Heart right ventricle (tissue), 16 donors: ENCODE measurements at places on chromosomes 5 and 9. TPM values are rescaled to one million over a fixed set of nuclear protein-coding genes. Genes with fewer than 3 reads are reported as not detected.

DNA sequence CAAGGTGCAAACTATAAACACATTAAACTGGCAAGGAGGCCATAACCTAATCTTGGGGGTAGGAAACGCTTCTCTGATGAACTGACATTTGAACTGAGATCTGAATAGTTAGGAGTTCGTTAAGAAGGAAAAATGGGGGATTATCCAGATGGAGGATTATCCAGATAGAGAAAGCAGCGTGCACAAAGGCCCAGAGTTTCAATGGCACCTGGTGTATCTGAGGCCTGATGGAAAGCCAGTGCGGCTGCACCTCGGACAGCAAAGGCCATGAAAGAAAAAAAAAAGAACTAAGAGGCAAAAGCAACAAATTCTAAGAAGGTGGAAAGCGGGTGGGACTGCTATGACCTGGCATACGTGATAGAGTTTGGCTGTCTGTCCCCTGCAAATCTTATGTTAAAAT lies 13.0 kb upstream of the CTNNAL1 start:
- no peak for DNase-seq
- H3K4me1 ChIP-seq, result peaks cover 22% of the 10 kb centered on the region
- no peak overlapping the region for H3K27ac ChIP-seq

GRCh38 chr9:135228345-135228982 lies 141.0 kb downstream of the OLFM1 start:
- no peaks in the 10 kb centered on the region for H3K4me1 ChIP-seq
- H3K4me3 ChIP-seq, result no peak overlapping the region
- no peak overlapping the region for H3K27ac ChIP-seq
- H3K36me3 ChIP-seq, result no peaks in the 10 kb centered on the region

DNA sequence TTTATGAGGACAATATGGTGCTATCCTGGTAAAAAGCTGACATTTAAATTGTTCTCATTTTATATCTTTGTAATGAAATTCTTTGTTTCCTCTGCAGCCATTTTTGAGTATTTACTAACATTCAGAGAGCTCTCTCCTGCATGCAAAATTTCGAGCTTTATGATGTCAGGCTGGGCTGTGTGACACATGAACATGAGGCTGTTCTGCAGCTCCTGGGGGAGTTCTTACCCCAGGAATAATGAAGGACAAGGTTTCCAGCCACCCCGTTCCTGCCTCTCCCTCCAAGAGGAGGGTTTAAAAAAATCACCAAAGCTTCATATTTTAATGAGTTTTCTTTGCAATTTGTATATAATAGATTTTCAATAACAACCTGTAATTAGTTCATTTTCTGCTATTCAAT lies 252.4 kb downstream of the HSPA4 start:
- H3K4me3 ChIP-seq, result no peak overlapping the region
- no peak for DNase-seq
- H3K27ac ChIP-seq, result no peak overlapping the region
- no peaks in the 10 kb centered on the region for H3K4me1 ChIP-seq
- peaks cover 9% of the 10 kb centered on the region for H3K27me3 ChIP-seq

DNA sequence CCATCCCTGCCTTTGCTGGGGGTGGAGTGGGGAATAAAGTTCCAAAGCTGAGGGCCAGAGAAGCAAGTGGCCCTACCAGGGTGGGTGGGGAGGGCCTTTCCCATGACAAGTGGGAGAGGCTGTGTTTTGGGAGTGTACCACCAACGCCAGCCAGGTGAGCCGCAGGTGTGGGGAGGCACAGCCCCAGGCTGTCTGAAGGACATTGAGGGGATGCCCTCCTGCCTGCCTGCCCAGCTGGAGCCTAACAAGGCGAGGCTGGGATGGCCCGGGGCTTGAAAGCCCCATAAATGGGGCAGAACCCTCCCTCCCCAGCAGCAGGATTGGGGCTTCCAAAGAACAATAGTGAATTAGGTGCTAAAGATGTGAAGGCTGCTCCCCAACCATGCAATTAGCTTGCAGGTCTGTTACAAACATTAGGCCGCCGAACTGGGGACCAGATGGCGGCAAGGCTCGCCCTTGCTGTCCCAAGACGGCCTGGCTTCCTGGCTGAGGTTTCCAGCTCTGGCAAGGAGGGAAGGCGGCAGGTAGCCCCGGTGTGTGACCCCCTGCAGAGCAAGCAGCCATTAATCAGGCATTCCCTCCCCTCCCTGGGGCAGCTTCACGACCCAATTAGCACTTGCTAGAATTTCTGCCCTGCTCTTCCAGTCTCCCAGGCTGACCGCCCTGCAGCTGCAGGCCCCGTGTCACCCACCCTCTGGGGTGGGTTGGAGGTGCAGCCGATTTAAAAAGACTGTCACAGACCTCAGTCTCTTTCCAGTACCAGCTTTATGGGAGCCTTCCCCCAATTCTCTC lies 42.9 kb downstream of the FGF18 start:
- H3K36me3 ChIP-seq, result no peaks in the 10 kb centered on the region
- H3K27me3 ChIP-seq, result no peaks in the 10 kb centered on the region
- DNase-seq, result no peak
- no peak overlapping the region for H3K27ac ChIP-seq

DNA sequence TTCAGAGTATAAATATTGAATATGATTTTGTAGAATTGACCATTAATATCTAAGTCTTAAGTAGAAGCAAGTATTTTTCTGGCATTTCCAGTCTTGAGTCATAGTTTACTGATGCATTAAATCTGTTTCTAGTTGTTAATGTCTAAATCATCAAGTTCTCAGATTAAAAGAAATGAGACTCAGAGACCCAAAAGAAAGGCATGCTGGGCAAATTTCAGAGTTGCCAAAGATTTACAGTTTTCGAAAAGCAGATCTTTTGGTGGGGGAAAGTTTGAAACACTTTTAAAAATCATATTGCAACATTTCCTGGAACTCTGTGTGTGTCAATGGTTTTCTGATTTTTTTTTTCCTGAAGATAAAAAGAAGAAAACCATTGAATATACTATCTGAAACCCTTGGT lies 60.9 kb downstream of the ANKRD55 start:
- H3K4me3 ChIP-seq, result no peak overlapping the region
- no peaks in the 10 kb centered on the region for H3K27me3 ChIP-seq
- no peaks in the 10 kb centered on the region for H3K36me3 ChIP-seq
- peak overlapping the region; percentile 23 for H3K27ac ChIP-seq
- H3K4me1 ChIP-seq, result no peaks in the 10 kb centered on the region
- no peak for DNase-seq

- no peak for DNase-seq
- H3K27me3 ChIP-seq, result no peaks in the 10 kb centered on the region
- no peak overlapping the region for H3K4me3 ChIP-seq
- H3K36me3 ChIP-seq, result no peaks in the 10 kb centered on the region
Measured at GRCh38 chr5:34687269-34688011, 31.3 kb downstream of the RAI14 start.

- H3K4me3 ChIP-seq, result no peak overlapping the region
- no peaks in the 10 kb centered on the region for H3K27me3 ChIP-seq
- H3K36me3 ChIP-seq, result no peaks in the 10 kb centered on the region
- no peaks in the 10 kb centered on the region for H3K4me1 ChIP-seq
- H3K27ac ChIP-seq, result no peak overlapping the region
Measured at GRCh38 chr9:117180896-117181445, 233.9 kb downstream of the ASTN2 start.

DNA sequence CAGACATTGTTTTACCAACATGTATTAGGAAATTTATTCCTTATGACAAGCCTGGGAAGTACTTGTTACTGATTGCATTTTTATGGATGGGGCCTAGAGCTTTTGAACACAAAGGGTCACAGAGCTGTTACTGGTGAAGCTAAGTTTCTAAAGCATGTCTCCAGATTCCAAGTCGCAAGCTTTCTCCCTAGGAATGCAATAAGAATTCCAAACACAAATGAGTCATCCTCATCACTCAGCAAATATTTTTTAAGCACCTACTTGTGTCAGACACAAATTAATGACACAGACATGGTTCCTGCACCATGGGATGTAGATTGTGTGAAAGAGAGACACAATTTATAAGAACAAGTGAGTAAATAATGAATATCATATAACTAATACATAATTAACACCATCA lies 11.0 kb upstream of the SH3RF2 start:
- DNase-seq, result no peak
- H3K4me3 ChIP-seq, result no peak overlapping the region
- no peaks in the 10 kb centered on the region for H3K4me1 ChIP-seq
- H3K36me3 ChIP-seq, result no peaks in the 10 kb centered on the region
- no peak overlapping the region for H3K27ac ChIP-seq
- H3K27me3 ChIP-seq, result no peaks in the 10 kb centered on the region

DNA sequence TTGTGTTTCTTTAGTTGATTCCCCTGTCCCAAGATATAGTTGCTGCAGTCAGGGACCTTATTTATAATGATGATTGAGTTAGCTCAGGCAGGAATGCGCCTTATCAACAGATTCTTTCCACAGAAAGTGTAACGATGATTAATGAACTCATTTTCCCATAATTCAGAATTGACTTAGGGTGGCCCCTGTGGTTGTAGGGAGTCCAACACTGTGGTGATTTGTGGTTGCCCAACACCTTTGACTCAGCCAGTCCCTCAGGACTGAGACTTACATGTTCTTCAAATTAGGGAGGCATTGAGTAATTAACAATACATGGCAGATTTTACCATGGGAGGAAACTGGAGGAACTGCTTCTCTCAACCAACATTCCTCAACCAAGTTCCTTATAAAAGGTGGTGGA lies 221.9 kb downstream of the GABRG2 start:
- H3K27me3 ChIP-seq, result no peaks in the 10 kb centered on the region
- H3K36me3 ChIP-seq, result no peaks in the 10 kb centered on the region
- no peak for DNase-seq
- H3K4me3 ChIP-seq, result no peak overlapping the region

DNA sequence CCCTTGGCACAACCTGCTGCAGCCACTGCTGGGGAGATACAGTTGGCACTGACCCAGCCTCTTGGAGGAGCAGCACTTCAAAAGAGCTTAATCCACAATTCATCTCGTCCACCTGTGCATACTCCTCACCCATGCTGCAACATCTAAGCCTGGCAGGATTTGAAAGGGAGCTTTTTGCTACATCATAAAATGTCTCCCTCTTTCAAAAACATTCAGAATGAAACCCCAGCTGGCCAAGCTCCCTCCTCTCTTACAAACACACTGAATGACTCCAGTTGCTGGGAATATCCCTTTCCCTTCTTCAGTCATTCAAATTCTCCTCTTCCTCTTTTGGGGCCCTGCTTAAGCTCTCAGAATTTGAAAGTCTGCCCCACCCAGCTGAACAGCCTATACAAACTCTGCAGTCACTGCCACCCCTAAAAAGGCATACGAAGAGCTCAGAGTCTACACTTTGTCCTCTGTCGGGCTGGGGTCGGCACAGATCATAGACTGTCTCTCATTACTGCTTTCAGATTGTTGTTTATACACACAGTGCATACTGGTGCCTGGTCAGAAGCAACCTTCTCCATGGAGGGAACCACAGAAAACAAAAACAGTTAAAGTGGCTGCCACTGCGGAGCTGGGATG lies 8.8 kb upstream of the C5orf15 start:
- H3K4me1 ChIP-seq, result peaks cover 23% of the 10 kb centered on the region
- H3K27me3 ChIP-seq, result no peaks in the 10 kb centered on the region
- no peak for DNase-seq
- no peak overlapping the region for H3K4me3 ChIP-seq

DNA sequence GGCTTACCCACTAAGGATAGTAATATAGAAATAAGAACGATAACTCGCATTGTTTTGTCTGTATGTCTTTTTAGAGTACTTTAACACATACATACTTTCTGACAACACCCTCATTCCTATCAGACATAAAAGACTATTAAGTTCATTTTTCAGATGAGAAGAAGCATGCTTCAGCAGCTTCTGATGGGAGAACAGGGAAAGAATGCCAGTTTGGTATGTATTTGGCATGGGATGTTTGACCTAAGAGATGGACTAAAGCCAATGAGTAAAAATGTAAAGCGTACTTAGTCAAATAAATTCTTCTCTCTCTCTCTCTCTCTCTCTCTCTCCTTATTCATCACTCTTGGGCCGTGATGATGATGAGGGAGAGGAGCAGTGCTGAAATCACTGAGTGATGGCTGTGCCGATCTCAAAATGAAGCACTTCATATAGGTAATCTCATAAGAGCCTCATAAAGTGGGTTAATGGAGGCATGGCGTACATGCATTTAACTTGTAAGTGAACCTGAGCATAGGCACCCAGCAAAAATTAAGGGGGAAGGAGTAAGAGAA lies 71.5 kb downstream of the SLIT3 start:
- H3K27ac ChIP-seq, result no peak overlapping the region
- no peaks in the 10 kb centered on the region for H3K27me3 ChIP-seq
- no peaks in the 10 kb centered on the region for H3K36me3 ChIP-seq
- no peak for DNase-seq
- no peak overlapping the region for H3K4me3 ChIP-seq

DNA sequence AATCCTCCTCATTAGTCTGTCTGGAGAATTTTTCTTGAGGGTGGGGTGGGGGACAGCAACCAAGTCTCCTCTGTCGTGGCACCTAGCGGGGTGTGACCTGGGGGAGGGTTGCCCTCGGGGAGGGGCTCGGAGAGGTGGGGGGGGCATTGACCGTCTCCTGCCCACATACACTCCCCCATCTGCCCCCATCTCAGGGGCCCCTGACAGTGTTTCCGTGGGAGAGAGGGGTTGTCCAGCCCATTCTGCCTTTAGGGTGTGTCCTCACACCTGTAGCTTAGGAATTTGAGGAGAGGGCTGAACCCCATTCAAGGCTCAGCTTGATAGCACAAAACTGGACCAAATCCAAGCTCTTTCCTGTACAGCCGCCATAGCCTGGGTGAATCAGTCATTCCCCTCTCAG lies 5.9 kb upstream of the CXXC5 start:
- H3K36me3 ChIP-seq, result no peaks in the 10 kb centered on the region
- no peaks in the 10 kb centered on the region for H3K27me3 ChIP-seq
- H3K27ac ChIP-seq, result no peak overlapping the region
- peaks cover 35% of the 10 kb centered on the region for H3K4me1 ChIP-seq
- DNase-seq, result peak; percentile 2

- no peaks in the 10 kb centered on the region for H3K27me3 ChIP-seq
- peaks cover 6% of the 10 kb centered on the region for H3K4me1 ChIP-seq
- no peak overlapping the region for H3K27ac ChIP-seq
- DNase-seq, result no peak
- no peak overlapping the region for H3K4me3 ChIP-seq
- H3K36me3 ChIP-seq, result peaks cover 10% of the 10 kb centered on the region
Measured at GRCh38 chr5:143119881-143120341, 283.6 kb downstream of the NR3C1 start.

Gene PPP2CA
- 249 TPM for total RNA-seq

Gene ZNF879
- 3.1 TPM for total RNA-seq

Gene HK3
- 0.87 TPM for total RNA-seq

Gene CREBRF
- 26.9 TPM for total RNA-seq

Gene TMEM232
- 3.7 TPM for total RNA-seq

Gene CCDC192
- 0.32 TPM for total RNA-seq
